Activated CD4-positive, alpha-beta T cell treated with anti-CD3 and anti-CD28 coated beads, Interleukin-2, amount 50 U/mL, for 24 hours (primary cell): ENCODE measurements at places on chromosomes 2 and 18.

DNA sequence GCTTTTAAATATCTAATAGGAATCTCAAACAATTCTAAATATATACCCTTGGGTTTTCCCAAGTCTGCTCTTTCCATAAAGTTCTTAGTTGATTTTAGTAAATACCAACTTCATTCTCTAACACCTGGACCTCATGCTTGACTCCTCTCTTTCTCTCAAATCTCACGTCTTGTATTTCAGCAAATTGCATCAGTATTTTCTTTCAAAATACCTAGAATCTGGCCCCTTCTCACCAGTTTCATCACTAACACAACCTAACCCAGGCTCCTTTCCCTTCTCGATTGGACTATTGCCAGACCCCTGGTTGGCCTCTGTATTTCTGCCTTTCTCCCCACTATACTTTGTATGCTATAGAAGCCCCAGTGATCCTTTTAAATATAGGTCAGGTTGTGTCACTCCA lies 23.0 kb upstream of the FAM171B start:
- DNase-seq, result no peak

GRCh38 chr2:50084086-50084843 lies 930.0 kb upstream of the FSHR start:
- no peak for DNase-seq

GRCh38 chr18:44851856-44852621 lies 171.4 kb downstream of the SETBP1 start:
- DNase-seq, result no peak

- DNase-seq, result no peak
These were observed 195.7 kb downstream of the SMAD7 start for GRCh38 chr18:48754993-48755473.

GRCh38 chr18:60894254-60894945 lies 438.8 kb upstream of the CDH20 start:
- DNase-seq, result no peak

DNA sequence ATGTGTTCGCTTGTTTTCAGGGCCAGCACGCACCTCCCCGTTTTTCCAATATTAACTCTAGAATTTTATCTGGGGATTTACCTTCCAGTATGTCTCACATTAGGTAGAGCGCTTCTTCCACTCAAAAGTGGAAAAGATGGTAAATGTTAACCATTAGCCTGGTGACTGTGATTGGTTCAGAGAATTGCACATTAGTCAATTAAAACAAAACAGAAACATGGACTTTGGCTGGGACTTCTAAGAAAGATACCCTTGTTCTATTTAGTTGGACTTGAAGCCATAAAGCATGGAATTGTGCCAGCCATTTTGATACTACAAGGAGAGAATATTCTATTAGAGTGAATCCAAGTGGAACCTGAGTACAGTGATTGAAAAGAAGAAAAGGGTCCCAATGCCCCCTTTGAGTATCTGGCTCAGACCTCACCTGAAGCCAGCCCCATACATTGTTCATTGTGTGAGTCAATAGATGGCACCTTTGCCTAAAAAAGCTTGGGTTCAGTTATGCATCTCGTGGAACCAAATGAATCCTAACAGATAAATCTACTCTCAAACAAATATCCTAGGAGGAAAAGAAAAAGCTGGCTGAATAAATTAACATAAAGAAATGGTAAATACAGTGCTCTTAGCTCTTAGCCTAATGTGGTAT lies 354.3 kb downstream of the IRS1 start:
- DNase-seq, result no peak

- no peak for DNase-seq
These were observed 161.6 kb downstream of the CTIF start for GRCh38 chr18:48700446-48700845.

DNA sequence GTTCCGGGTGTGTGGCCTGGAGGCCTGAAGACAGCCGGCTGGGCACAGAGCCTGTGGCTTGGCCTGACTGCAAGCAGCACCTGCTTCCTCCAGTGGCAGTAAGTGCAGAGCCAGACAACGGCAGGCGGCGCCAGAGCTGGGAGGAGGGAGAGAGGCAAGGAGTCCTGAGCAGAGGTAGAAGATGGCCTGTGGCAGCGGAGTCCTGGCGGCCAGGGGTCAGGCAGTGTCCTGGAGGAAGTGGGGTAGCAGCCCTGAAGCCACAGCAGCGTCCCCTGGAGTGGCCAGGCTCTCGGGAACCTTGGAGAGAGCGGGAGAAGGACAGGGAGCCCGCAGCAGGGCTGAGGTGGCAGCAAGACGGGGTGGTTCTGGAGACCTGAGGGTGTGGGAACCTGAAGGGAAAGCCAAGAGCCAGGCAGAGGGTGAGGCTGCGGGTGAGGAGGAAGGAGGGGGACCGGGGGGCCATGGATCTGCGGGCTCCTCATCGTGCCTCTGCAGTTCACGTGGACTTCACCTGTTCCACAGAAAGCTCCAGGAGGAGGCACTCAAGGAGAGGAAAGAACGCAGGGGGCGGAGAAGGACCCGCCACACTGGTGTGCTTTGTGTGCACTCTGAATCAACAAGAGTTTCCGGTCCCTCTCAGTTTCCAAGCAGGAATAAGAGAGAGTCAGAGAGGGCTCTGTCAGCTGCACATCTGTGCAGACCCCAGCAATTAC lies 85.9 kb downstream of the USP40 start:
- DNase-seq, result no peak

- DNase-seq, result no peak
These were observed 82.0 kb downstream of the APOB start for GRCh38 chr2:20961858-20962257.

DNA sequence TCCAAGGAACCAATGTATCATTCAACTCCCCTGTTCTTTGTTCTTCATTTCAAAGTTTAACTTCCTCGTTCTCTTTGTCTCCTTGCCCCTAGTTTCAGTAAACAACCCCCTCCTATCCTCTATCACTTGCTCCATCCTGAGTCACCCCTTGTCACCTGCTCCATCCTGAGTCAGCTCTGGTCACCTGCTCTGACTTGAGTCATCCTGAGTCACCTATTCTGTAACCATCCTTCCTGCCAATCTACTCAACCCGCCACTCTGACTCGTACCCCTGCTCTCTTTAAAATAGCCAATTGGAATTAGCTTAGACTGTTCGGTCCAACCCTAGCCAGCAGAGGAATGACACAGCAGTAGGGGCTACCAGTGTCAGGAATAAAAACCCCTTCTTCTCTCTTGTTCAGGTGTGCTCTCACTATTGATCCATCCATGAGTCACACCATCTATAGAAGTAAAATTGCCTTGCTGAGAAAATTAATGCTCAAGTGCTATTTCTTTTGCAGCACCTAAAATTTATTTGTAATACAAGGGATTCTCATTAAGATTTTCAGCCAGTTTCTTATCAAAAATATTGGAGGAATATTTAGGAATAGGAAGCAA lies 326.8 kb downstream of the AKAIN1 start:
- DNase-seq, result no peak

DNA sequence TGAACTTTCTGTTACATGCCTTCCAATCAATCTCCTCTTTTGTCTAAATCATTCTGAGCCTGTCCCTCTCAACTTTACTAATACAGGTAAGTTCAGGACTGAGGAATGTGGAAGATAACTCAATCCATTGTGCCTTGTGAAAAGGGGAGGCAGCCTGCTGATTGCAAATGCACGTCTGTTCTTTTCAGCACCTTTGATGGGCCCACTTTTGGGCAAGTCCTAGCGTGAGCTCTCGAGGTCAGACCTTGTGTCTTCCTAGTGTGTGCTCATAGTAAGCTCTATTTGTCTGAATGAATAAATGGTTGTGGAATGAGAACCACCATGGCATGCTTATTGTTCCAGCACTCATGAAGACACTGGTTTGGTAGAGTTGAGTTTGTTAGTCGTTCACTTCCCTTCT lies 50.4 kb upstream of the REL start:
- no peak for DNase-seq

DNA sequence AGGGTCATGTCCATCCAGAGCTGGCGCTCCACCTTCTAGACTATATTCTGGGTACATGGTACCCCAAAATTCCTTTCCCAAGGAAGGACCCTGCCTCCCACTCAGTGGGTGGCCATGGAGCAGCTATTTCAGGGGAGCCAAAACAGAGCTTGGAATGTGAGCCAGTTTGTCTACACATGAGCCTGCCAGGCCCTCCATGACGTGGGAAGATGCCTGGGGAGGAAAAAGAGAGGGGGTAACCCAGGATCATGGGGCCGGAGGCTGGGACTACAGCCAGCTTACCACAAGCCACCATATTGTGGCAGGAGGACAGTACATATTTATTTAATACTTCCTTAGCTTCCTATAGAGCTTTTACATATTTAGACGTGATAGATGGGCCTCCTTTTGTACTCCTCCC lies 414.7 kb upstream of the TNP1 start:
- DNase-seq, result no peak

DNA sequence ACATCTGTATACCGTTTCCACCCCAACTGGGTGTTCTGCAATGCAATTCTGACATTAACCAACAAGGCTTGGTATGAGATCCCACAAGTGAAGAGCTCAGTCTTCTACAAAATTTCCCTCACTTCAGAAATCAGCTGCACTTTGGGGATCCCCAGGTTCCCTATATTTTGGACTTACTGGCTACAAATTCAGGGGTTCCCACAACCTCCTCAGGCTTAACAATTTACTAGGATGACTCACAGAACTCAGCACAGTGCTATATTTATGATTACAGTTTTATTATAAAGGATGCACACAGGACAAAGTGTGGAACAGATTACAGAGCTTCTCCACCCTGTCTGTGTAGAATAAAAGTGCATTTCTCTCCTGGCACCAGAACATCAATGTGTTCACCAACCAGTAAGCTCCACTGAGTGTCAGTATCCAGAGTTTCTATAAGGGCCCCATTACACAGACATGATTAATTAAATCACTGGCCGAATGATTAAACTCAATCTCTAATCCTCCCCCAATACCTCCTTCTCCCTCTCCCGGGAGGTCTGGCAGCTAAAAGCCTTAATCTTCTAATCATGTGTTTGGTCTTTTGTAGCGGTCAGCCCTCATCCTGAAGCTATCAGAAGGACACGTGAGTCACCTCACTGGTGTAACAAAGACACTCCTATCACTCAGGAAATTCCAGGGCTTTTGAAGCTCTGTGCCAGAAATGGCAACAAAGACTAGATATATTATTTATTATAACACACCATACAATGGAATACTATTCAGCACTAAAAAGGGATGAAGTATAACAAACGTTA lies 84.6 kb downstream of the SLC66A3 start:
- no peak for DNase-seq

GRCh38 chr2:226607379-226607778 lies 192.2 kb downstream of the IRS1 start:
- no peak for DNase-seq

DNA sequence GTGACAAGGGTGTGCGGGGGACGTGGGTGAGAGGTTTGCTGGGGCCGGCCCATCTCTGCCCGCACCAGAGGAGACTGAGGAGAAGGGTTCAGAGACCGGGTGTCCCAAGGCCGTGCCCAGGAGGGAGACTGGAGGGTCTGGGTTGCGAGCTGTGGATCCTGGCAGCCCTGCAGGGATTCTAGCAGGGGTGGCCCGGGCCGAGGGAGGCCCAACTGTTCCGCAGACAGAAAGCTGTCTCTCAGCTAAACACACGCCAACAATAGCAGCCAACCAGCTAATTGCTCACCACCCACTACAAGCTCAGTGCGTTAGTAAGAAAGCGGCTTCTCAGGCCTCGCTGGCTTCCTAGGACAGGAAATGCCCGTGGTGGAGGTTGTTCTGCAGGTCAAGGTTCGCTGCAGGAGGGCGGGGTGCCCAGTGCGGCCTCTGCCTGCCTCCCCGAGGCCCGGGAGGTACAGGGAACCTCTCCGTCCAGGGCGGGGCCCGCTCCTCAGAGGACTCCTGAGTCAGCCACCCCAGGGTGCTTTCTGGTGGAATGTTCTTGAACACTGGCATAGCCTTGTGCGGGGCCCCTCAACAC lies 282.0 kb upstream of the PXDN start:
- no peak for DNase-seq

- no peak for DNase-seq
These were observed 61.2 kb upstream of the CUL3 start for GRCh38 chr2:224646242-224646846.

- DNase-seq, result no peak
These were observed 691.9 kb upstream of the TMEFF2 start for GRCh38 chr2:192886636-192887035.

DNA sequence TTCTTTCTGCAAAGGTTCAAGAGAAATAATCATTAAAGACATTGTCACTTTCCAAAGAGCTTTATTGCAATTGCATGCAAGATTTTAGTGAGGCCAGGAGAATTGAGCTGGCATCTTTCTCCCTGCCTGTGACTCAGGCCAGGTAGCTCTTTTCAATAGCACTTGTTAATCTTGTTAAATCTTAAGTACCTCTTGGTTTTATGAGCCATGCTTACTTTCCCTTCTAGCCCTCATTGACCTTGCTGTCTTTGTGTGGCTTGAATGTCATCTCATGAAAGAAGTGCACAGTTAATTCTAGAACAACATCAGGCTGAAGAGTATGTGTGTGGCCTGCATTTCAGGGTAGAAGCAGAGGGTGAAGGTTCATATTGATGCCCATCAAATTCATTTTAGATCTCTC lies 14.8 kb upstream of the LGALSL start:
- no peak for DNase-seq

GRCh38 chr18:57352271-57352701 lies at the start of gene ST8SIA3:
ST8SIA3 (plus strand) TSS chr18:57352557; CDS start chr18:57352847, 290 bp downstream.
- DNase-seq, result no peak

- DNase-seq, result no peak
These were observed 45.1 kb downstream of the CCDC93 start for GRCh38 chr2:117968722-117969121.

GRCh38 chr2:128636802-128637147 lies 318.1 kb upstream of the HS6ST1 start:
- DNase-seq, result no peak
